Stimulated activated CD8-positive, alpha-beta memory T cell treated with anti-CD3 and anti-CD28 coated beads, Interleukin-7, amount 100 ng/mL, for 1 hour (primary cell): ENCODE measurements at places on chromosomes 6 and 20.

DNA sequence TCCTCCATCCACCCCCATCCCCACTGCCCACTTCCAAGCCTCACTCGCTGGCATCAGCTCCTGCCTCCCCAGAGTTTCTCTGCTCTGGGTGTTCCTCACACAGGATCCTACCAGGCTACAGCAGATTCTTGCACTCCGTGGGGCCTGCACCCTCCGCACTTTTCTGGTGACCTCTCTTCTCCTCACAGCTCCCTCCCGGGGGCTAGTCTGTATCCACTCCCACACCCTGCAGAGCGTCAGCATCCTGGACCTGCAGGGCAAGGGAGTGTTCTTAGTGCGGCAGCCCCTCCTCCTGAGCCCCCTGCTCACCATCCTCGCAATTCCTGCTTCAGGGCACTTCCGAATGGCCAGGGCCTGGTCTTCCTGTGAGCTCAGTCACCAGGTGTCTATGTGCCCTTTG lies 224.2 kb downstream of the DLL1 start:
- no peak for DNase-seq

- no peak for DNase-seq
These were observed 15.0 kb downstream of the SLC2A10 start for GRCh38 chr20:46724343-46724959.

- no peak for DNase-seq
These were observed 238.9 kb downstream of the ERMARD start for GRCh38 chr6:169990095-169991030.

GRCh38 chr6:167799033-167799821 lies 27.5 kb upstream of the AFDN start:
- DNase-seq: no peak
